ENCODE measurements at places on chromosomes 12 and 14.

GRCh38 chr12:70711831-70712230, 74.6 kb upstream of the PTPRB start:
- H3K36me3 ChIP-seq: no peaks in the 10 kb centered on the region
- H3K4me1 ChIP-seq: no peaks in the 10 kb centered on the region
- H3K4me3 ChIP-seq: no peak overlapping the region
- no peak overlapping the region for H3K27ac ChIP-seq

DNA sequence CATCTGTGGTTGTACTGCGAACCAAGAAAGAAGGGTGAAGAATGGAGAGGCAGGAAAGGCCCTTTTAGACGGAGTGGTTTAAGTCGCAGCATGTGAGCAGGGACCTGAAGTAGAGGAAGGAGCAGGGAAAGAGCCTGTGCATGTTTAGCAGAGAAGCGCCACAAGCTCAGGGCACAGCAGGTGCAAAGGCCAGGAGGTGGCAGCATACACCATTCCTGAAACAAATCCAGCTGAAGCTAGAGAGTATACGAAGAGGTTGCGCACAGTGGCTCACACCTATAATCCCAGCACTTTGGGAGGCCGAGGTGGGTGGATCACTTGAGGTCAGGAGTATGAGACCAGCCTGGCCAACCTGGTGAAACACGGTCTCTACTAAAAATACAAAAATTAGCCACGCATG, 49.9 kb downstream of the HELB start:
- H3K36me3 ChIP-seq: no peaks in the 10 kb centered on the region
- no peaks in the 10 kb centered on the region for H3K27me3 ChIP-seq
- DNase-seq: no peak
- no peak overlapping the region for H3K27ac ChIP-seq
- no peak overlapping the region for H3K4me3 ChIP-seq
- no peaks in the 10 kb centered on the region for H3K4me1 ChIP-seq

GRCh38 chr14:78933948-78934524, 763.9 kb downstream of the NRXN3 start:
- H3K36me3 ChIP-seq: no peaks in the 10 kb centered on the region
- no peak for DNase-seq
- H3K27ac ChIP-seq: no peak overlapping the region
- H3K4me3 ChIP-seq: no peak overlapping the region

GRCh38 chr14:31084385-31084784, 58.2 kb upstream of the STRN3 start:
- H3K36me3 ChIP-seq: no peaks in the 10 kb centered on the region
- H3K4me1 ChIP-seq: no peaks in the 10 kb centered on the region
- H3K27ac ChIP-seq: no peak overlapping the region
- no peaks in the 10 kb centered on the region for H3K27me3 ChIP-seq

- no peak overlapping the region for H3K4me3 ChIP-seq
- DNase-seq: no peak
- no peaks in the 10 kb centered on the region for H3K27me3 ChIP-seq
- no peak overlapping the region for H3K27ac ChIP-seq
- H3K36me3 ChIP-seq: no peaks in the 10 kb centered on the region
- no peaks in the 10 kb centered on the region for H3K4me1 ChIP-seq
Measured at GRCh38 chr14:92890830-92891588, 31.9 kb upstream of the CHGA start.

GRCh38 chr12:44889926-44890325, 13.8 kb upstream of the NELL2 start:
- DNase-seq: no peak
- no peak overlapping the region for H3K27ac ChIP-seq
- H3K4me1 ChIP-seq: no peaks in the 10 kb centered on the region
- no peaks in the 10 kb centered on the region for H3K36me3 ChIP-seq
- no peaks in the 10 kb centered on the region for H3K27me3 ChIP-seq
- H3K4me3 ChIP-seq: no peak overlapping the region

- no peak for DNase-seq
- no peaks in the 10 kb centered on the region for H3K36me3 ChIP-seq
- H3K4me1 ChIP-seq: peaks cover 12% of the 10 kb centered on the region
- H3K27me3 ChIP-seq: no peaks in the 10 kb centered on the region
Measured at GRCh38 chr12:114691763-114692185, 7.8 kb upstream of the TBX3 start.

DNA sequence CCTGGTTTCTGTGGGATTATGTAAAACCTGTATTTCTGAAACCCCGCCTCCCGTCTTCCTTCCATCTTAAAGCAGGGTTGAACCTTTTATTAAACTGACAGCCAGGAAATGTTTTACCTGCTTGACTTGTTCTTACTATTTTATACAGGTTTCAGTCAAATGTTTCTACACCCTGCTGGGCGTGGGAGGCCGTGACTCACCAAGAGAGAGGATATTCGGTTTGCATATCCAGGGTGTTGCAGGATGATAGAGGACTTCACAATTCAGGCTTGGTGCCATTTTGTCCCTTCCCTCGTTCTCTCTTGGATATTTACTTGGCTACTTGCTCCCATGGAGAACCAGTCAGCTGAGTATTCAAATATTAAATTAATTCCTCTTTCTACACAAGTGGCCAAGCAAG, 69.7 kb downstream of the ARF6 start:
- H3K27me3 ChIP-seq: no peaks in the 10 kb centered on the region
- no peak overlapping the region for H3K4me3 ChIP-seq
- peak; percentile 66 for DNase-seq
- H3K36me3 ChIP-seq: no peaks in the 10 kb centered on the region
- H3K27ac ChIP-seq: no peak overlapping the region
- peaks cover 10% of the 10 kb centered on the region for H3K4me1 ChIP-seq

- H3K4me3 ChIP-seq: no peak overlapping the region
- DNase-seq: no peak
- no peaks in the 10 kb centered on the region for H3K36me3 ChIP-seq
- H3K4me1 ChIP-seq: no peaks in the 10 kb centered on the region
Measured at GRCh38 chr14:96808619-96809406, 11.6 kb downstream of the VRK1 start.

- no peak overlapping the region for H3K4me3 ChIP-seq
- no peaks in the 10 kb centered on the region for H3K36me3 ChIP-seq
- H3K4me1 ChIP-seq: no peaks in the 10 kb centered on the region
- H3K27ac ChIP-seq: no peak overlapping the region
- no peaks in the 10 kb centered on the region for H3K27me3 ChIP-seq
- DNase-seq: no peak
Measured at GRCh38 chr14:68336165-68336564, 456.7 kb downstream of the ZFP36L1 start.

- no peak overlapping the region for H3K27ac ChIP-seq
- no peaks in the 10 kb centered on the region for H3K36me3 ChIP-seq
- H3K4me1 ChIP-seq: no peaks in the 10 kb centered on the region
Measured at GRCh38 chr12:107437954-107438353, 247.6 kb upstream of the PWP1 start.

GRCh38 chr12:67077617-67078016, 191.5 kb upstream of the CAND1 start:
- no peak overlapping the region for H3K4me3 ChIP-seq
- H3K36me3 ChIP-seq: no peaks in the 10 kb centered on the region
- H3K27me3 ChIP-seq: no peaks in the 10 kb centered on the region
- DNase-seq: no peak
- H3K4me1 ChIP-seq: no peaks in the 10 kb centered on the region

DNA sequence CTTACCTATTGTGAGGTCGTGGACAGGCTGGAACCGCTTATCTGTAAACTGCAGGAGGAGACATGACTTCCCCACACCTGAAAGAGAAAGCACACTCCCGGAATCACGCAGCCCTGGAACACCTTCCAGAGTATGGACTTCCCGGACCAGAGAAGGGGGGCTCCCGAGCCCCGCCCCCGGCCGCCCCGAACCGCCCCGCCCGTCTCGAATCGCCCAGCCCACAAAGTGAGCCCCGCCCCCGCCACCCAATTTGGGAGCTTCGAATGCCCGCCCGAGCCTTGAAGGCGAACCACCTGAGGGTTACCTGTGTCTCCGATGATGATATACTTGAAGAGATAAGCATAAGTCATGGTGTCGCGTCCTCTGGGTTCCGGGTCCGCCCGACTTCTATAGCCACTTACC, 235 bp downstream of the RAB2B start:
- no peaks in the 10 kb centered on the region for H3K36me3 ChIP-seq
- H3K4me1 ChIP-seq: peaks cover 14% of the 10 kb centered on the region
- peak overlapping the region; percentile 91 for H3K27ac ChIP-seq

GRCh38 chr14:42929806-42930480, 1323.3 kb downstream of the LRFN5 start:
- H3K27me3 ChIP-seq: no peaks in the 10 kb centered on the region
- no peaks in the 10 kb centered on the region for H3K4me1 ChIP-seq
- DNase-seq: no peak
- no peak overlapping the region for H3K27ac ChIP-seq
- H3K4me3 ChIP-seq: no peak overlapping the region

GRCh38 chr12:99619389-99620158, 28.0 kb upstream of the GARIN6 start:
- no peak overlapping the region for H3K4me3 ChIP-seq
- DNase-seq: no peak

DNA sequence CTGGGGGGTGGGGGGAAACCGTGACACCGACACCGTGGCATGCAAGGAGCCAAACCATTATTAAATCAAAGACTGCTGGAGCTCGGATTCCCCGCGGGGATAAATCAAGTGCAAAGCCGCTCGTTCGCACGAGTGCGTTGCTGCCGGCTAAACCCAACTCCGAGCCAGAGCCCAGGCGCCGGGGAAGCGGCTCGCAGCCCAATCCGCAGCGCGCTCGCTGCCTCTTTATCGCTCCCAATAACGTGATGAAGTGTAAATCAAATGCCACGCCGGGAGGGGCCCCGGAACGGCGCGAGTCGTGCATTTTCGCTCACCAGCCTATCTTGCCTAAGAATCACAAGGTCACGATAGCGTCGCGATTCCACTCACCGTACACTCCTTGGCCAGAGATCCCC, 1.3 kb downstream of the MDGA2 start:
- DNase-seq: no peak
- H3K27ac ChIP-seq: no peak overlapping the region
- H3K27me3 ChIP-seq: peaks cover 8% of the 10 kb centered on the region

DNA sequence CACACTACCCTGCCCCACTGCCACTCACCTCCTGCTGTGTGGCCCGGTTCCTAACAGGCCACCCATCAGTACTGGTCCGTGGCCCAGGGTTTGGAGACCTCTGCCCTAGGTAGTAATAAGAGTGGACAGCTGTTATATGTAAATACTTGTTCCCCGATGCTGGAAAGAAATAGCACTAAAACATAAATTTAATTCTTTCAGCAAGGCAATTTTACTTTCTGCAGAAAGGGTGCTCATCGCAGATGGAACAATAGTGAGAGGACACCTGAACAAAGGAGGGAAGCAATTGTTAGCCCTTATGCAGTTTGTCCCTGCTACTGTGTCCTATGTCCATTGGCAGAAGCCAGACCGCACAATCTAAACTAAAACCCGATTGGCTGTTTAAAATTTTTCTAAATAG, 5.9 kb upstream of the CYP46A1 start:
- no peak overlapping the region for H3K4me3 ChIP-seq
- H3K4me1 ChIP-seq: peaks cover 6% of the 10 kb centered on the region
- H3K27ac ChIP-seq: no peak overlapping the region
- no peaks in the 10 kb centered on the region for H3K27me3 ChIP-seq
- H3K36me3 ChIP-seq: no peaks in the 10 kb centered on the region

DNA sequence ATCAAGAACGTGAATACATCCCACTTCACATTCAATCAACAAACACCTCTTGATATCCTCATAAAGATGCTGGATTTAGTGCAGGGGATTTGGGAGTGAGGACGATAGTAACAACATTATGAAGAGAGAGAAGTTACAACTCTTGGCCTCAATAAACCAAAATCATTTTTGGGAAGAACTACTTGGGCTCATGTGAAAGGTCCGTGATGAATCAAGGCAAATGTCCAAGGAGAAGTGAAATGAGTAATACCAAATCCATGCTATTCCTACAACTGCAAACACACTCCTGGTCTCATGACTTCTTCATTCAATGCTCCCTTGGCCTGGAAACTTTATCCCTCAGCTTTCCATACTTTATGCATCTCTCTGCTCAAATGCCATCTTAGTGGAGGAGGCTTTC, 162.0 kb upstream of the LMNTD1 start:
- no peak for DNase-seq
- no peaks in the 10 kb centered on the region for H3K36me3 ChIP-seq
- H3K27me3 ChIP-seq: no peaks in the 10 kb centered on the region
- H3K4me1 ChIP-seq: no peaks in the 10 kb centered on the region
- no peak overlapping the region for H3K4me3 ChIP-seq

DNA sequence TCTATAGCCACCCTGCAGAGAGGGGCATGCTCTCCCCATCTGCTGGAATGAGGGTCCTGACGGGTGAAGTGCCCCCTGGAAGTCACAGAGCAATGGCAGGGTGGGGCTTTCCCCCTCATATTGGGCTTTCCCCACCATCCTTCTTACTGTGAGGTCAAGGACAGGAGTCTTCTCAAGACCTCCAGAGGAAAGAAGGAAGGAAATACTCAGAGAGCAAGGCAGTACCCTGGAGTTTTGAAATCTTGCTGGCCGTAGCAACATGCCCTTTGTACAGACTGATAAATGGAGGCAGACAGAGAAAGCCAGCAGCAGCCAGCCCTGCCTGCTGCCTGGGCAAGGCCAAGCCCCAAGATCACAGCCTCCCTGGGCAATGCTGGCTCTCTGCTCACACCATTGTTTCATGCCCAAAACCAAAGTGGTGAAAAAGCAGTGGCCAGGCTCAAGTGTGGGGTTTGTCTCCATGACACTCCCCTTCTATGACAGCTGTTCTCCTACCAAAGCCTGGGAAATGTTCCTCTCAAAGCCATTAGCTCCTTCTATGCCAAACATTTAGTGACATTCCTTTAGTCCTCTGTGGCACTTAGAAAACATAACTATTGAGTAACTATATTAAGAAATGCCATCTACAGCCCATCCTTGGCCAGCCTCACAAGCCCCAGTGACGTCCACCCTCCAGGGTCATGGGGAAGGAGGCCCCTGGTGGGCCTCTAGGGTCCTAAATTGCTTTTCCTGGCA, 13.2 kb upstream of the ITPK1 start:
- no peak for DNase-seq
- no peak overlapping the region for H3K27ac ChIP-seq
- H3K4me1 ChIP-seq: no peaks in the 10 kb centered on the region

GRCh38 chr12:6551496-6552139, 4.2 kb downstream of the IFFO1 start:
- H3K4me1 ChIP-seq: peaks cover 51% of the 10 kb centered on the region
- no peak for DNase-seq
- H3K36me3 ChIP-seq: no peaks in the 10 kb centered on the region
- H3K27ac ChIP-seq: peak overlapping the region; percentile 44
- no peaks in the 10 kb centered on the region for H3K27me3 ChIP-seq

DNA sequence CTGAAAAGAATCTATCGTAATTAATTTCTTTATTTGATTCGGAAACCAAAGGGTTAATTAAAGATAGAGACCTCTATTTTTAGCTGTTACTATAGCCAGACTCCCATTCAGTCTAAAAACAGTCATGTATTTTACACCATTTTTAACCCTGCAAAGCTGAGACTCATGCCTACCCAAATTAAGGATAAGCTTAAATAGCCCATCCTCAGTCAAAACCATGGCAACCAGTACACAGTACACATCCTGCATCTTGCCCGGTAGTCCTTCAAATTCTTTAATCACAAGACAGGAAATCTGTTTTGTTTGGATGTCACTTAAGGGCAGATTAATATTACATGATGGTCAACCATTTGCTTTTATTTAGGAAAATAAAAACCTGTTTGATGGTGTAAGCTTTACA, 25.5 kb upstream of the KCNK10 start:
- H3K4me1 ChIP-seq: no peaks in the 10 kb centered on the region
- DNase-seq: no peak
- no peaks in the 10 kb centered on the region for H3K27me3 ChIP-seq
- no peak overlapping the region for H3K27ac ChIP-seq

- no peak overlapping the region for H3K27ac ChIP-seq
- no peak overlapping the region for H3K4me3 ChIP-seq
- H3K4me1 ChIP-seq: no peaks in the 10 kb centered on the region
- no peaks in the 10 kb centered on the region for H3K36me3 ChIP-seq
- peak; percentile 24 for DNase-seq
Measured at GRCh38 chr12:34395056-34396005, 373.0 kb downstream of the ALG10 start.

Data from Peyer's patch (tissue), 4 donors.